ENCODE measurements at places on chromosomes 16 and 17. TPM values are rescaled to one million over a fixed set of nuclear protein-coding genes. Genes with fewer than 3 reads are reported as not detected.

The TPSB2 gene
- not detected for total RNA-seq

GRCh38 chr17:73462823-73463222, 151.0 kb upstream of the CDC42EP4 start:
- no peak overlapping the region for H3K27ac ChIP-seq
- DNase-seq: no peak
- H3K36me3 ChIP-seq: no peaks in the 10 kb centered on the region
- H3K4me3 ChIP-seq: no peak overlapping the region
- H3K27me3 ChIP-seq: no peaks in the 10 kb centered on the region

- no peaks in the 10 kb centered on the region for H3K36me3 ChIP-seq
- H3K4me1 ChIP-seq: peaks cover 4% of the 10 kb centered on the region
- no peak overlapping the region for H3K27ac ChIP-seq
- H3K27me3 ChIP-seq: no peaks in the 10 kb centered on the region
- no peak for DNase-seq
Observed at GRCh38 chr16:17829811-17830210, 359.1 kb upstream of the XYLT1 start.

DNA sequence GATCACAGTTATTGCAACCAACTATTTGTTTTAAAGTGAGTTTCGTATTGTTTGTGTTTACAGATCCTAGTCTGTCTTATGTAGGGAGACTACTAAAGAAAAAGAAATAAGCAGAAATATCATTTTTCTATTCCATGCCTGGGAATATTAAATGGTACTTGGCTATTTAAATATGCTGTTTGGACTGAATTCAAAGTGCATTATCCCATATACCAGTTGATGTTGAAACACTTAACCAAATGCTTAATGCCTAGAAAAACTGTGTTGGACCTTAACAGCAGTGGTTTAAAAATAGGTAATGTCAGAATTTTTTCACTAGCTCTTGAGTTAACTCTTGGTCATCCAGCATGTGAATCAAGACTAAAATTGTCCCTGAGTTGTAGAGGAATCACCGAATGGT, 37.5 kb upstream of the TOM1L1 start:
- H3K27ac ChIP-seq: no peak overlapping the region
- DNase-seq: no peak
- H3K4me1 ChIP-seq: no peaks in the 10 kb centered on the region
- H3K4me3 ChIP-seq: no peak overlapping the region

The KRTAP2-2 gene
- not detected for total RNA-seq

The ACOX1 gene
- total RNA-seq: 32.9 TPM

DNA sequence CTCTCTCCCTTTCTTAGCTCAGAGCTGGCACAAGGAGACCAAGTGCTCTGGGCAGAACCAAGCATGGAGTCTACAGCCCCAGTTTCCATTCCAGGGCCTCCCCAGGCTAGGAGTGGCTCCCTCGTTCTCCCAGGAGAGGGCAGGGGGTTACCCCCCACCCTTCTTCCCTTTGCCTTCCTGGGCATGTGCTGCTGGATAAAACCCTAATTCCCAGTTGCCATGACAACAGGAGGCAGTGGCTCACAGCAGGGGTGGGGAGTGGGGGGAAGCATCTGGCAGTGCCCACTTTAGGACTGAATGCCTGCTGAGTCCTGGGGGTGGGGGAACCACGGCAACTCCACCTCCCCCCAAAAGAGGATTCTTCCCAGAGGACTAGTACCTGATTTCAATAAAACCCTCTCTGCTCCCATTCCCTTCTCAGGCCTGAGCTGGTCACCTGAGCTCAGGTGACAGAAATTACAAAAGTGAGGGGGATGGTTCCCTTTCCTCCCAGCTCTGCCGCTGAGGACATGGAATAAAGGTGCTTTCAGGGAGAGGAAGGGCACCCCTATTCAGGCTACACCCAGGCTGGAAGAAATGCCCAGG, 1.8 kb downstream of the MPP2 start:
- DNase-seq: peak; percentile 51
- H3K27me3 ChIP-seq: peaks cover 59% of the 10 kb centered on the region
- H3K4me1 ChIP-seq: peaks cover 37% of the 10 kb centered on the region
- H3K4me3 ChIP-seq: peak overlapping the region; percentile 90
- H3K36me3 ChIP-seq: no peaks in the 10 kb centered on the region
- no peak overlapping the region for H3K27ac ChIP-seq

The MYO18A gene
- total RNA-seq: 23.9 TPM

DNA sequence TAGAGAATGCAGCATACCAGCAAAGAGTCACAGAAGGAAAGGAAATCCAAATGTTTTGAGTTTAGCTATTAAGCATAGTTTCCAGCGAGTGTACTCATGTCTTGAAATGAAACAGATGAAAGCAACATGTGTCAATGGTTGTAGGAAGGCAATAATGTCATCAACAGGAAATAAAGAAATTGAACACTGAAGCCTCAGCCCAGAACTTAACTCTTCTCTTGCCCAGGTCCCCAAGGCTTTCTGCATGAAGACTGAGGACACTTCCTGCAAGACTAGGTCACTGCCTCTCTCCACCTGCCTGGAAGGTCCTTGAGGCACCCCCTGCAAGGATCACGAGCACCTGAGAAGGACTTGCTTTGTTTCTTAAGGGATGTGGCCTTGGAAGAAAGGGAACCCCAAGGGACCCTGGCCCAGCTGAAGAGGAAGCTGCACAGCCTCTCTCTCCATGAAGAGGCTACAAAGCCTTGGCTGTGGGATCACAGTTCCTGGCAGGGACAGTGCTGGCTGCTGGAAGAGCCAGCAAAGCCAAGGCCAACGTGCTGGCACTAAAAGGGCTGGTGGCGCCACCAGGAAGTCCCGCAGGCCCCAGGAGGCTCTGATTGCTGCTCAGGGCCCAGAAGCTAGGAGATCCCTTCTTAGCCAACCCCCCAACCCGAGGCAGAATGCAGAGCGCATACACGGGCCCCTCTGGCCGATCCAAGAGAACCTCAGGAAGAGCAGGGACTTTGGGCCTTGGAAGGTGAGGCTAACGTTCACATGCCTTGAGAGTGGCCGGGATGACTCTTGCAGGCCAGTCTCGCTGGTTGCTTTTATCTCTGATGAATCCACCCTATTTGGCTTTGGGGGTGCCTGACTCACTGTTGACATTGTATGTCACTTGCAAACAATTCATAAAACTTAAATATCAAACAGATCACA, 23.4 kb upstream of the AXIN2 start:
- H3K27me3 ChIP-seq: no peaks in the 10 kb centered on the region
- no peak for DNase-seq
- H3K27ac ChIP-seq: no peak overlapping the region
- no peak overlapping the region for H3K4me3 ChIP-seq
- H3K36me3 ChIP-seq: no peaks in the 10 kb centered on the region

DNA sequence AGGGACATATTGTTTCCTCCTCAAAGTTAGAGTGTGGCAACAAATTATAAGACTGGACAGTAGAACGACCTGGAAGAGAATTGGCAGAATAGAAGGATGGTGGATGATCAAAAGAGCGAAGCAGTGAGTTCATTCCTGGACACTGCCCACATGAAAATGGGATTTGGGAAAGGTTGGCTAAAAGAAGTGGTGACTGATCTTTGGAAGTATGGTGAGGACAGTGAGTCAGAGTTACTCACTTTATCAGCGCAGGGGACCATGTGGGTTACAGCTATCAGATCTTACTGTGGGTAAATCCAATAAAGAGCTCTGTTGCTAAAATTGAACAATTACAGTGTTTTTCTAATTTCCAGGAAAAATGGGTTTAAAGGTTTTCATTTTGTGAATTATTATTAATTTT, 2.7 kb upstream of the TANC2 start:
- H3K27me3 ChIP-seq: peaks cover 36% of the 10 kb centered on the region
- peaks cover 17% of the 10 kb centered on the region for H3K4me1 ChIP-seq
- H3K36me3 ChIP-seq: no peaks in the 10 kb centered on the region
- no peak overlapping the region for H3K27ac ChIP-seq
- DNase-seq: no peak
- no peak overlapping the region for H3K4me3 ChIP-seq

DNA sequence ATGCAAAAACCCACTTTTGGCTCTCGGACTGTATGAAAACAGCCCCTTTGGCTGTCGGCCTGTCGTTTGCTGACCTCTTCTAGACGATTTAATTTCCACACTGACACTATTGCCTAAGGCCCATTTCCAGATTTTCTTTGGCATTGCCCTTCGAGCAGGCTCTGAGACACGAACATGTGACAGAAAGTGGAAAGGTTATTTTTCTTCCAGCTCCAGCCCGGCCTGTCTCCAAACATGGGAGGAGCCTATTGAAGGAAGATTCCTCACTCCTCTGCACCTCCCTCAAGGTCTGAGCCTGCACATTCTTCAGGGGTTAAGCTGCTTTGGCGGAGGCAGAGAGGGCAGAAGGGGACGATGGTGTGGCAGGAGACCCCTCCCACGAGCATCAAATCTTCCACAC, 85.9 kb upstream of the FOXF1 start:
- H3K4me1 ChIP-seq: peaks cover 6% of the 10 kb centered on the region
- no peak overlapping the region for H3K27ac ChIP-seq
- no peak overlapping the region for H3K4me3 ChIP-seq
- H3K36me3 ChIP-seq: no peaks in the 10 kb centered on the region
- no peaks in the 10 kb centered on the region for H3K27me3 ChIP-seq
- DNase-seq: peak; percentile 38

- DNase-seq: no peak
- H3K27me3 ChIP-seq: no peaks in the 10 kb centered on the region
- H3K27ac ChIP-seq: no peak overlapping the region
- H3K36me3 ChIP-seq: no peaks in the 10 kb centered on the region
Observed at GRCh38 chr16:79307214-79307613, 293.3 kb downstream of the MAF start.

GRCh38 chr16:8878523-8878911, 3.6 kb upstream of the LITAFD start:
- H3K36me3 ChIP-seq: no peaks in the 10 kb centered on the region
- no peak overlapping the region for H3K27ac ChIP-seq
- DNase-seq: peak; percentile 36

The PRAC2 gene
- total RNA-seq: not detected

DNA sequence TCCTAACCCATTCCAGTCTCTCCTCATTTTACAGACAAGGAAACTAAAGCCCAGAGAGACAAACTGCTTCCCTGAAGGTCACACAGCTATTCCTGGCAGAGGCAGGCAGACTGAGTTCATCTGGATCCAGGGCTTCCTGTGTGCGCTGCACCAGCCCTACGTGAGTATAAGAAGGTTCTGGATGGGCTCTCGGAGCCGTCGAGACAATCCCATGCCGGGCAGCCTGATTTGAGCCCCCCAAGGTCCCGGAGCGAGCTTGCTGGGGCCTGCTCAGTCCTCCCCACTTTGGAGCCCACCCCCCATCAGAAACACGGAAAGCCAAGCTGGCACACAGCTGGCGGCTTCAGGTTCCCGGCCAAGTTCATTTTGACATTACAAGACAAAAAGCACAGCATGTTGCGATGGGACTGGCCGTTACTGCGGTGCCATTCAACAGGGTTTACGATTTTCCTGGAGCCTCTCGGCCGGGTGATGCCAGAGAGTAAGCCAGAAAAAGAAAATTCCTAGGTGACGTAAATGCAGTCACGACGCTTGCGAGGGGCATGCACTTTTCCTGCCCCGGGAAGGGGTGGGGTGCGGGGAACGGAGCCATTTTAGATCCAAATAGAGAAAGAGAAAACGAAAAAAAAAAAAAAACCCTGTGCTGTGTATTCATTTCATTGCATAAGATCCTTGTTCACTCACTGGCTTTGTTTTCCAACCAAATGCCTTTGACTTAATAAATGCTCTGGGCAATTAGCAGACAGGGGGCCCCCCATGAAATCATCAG, 167.1 kb upstream of the FOXF1 start:
- peaks cover 20% of the 10 kb centered on the region for H3K4me1 ChIP-seq
- no peak overlapping the region for H3K27ac ChIP-seq
- DNase-seq: no peak
- no peak overlapping the region for H3K4me3 ChIP-seq
- no peaks in the 10 kb centered on the region for H3K27me3 ChIP-seq

DNA sequence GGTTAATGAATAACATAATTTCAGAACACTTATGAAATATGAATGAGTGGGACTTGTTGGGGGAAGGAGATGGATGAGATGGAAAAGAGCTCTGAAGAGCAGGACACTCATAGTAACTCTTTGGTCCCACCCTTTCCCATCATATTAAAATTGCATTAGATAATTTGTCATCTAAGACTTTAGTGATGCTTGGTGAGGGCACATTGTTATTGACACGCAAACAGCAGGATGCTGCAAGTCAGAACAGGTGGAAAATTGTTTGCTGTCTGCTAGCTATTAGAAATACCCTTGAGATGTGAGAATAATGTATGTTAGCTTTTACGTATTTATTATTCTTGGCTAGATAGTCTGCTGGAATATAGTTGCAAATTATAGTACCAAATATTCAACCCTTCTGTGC, 75.7 kb downstream of the TANC2 start:
- H3K27ac ChIP-seq: no peak overlapping the region
- no peaks in the 10 kb centered on the region for H3K27me3 ChIP-seq
- no peaks in the 10 kb centered on the region for H3K36me3 ChIP-seq
- no peak for DNase-seq

The SLFN14 gene
- not detected for total RNA-seq

The GSE1 gene
- total RNA-seq: 135 TPM

The HSD17B2 gene
- total RNA-seq: not detected

All from GM23338 (cell line).